NCI-H1930 (cell line): ENCODE measurements at places on chromosomes 7 and 10.

GRCh38 chr10:65754112-65754511, 1171.7 kb upstream of the LRRTM3 start:
- no peak for DNase-seq

GRCh38 chr10:35637462-35637861, 4.6 kb downstream of the FZD8 start:
- DNase-seq = no peak

GRCh38 chr10:69941730-69942129, 110.9 kb upstream of the MACROH2A2 start:
- DNase-seq = no peak

GRCh38 chr7:139714163-139714901, 63.5 kb downstream of the HIPK2 start:
- no peak for DNase-seq
